Naive thymus-derived CD4-positive, alpha-beta T cell (primary cell): ENCODE measurements at places on chromosomes 13 and 19.
A peak's percentile ranks its signal among the peaks of the same experiment; 100 is the strongest.

GRCh38 chr19:3788996-3789778 is 3.0 kb upstream of the MATK start:
- no peak for DNase-seq

DNA sequence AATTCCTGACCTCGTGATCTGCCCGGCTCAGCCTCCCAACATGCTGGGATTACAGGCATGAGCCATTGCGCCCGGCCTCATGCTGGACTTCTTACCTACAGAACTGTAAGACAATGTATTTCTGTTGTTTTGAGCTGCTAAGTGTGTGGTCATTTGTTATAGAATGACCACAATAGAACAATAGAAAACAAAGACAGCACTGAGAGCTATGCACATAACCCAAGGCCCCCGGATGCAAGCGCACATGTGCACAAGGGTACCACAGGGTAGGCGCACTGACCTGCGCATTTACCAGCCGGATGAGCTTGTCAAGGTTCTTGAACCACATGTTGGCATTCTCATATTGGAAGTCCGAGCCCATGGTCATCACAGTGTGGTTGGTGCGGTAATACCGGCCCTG is 5.6 kb downstream of the MAN2B1 start:
- no peak for DNase-seq

GRCh38 chr13:102580552-102581169 is 16.1 kb upstream of the TPP2 start:
- peak; percentile 59 for DNase-seq

- no peak for DNase-seq
These were observed 58.2 kb downstream of the TSHZ3 start for GRCh38 chr19:31290931-31291590.

DNA sequence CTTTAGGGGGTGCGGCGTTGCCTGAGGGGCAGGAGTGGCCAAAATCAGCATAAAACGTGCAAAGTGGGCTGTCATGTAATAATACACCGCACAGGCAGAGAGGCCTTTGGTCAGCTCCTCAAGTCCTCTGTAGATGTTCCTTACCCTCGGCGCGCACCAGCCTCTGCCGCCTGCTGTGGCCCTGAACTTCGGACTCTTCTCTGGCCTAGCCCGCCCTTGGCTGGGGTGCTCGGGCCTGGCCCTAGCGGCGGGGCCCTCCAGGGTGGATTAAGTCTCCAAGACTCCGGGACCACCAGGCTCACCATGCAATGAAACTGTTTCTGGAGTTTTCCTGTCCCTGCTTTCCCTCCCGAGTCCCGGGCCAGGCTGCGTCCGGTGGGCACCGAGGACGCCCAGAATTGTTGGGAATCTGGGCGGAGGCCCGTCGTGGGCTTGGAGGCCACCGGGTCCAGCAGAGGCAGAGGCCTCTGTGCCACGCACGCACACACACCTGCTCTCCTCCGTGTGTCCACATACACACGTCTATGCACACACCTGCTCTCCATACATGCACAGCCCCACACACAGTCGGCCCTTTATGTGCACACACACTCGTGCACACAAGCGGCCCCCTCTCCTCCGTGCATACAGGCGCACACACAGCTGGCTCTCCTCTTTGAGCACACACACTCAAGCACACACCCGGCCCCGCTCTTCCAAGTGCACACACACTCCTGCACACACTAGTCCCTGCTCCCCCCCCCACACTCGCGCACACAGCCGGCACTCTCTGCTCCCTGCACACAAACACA is 1.5 kb upstream of the TFDP1 start:
- DNase-seq, result no peak

- DNase-seq, result no peak
These were observed 1.1 kb upstream of the PSMC4 start for GRCh38 chr19:39969681-39970424.

DNA sequence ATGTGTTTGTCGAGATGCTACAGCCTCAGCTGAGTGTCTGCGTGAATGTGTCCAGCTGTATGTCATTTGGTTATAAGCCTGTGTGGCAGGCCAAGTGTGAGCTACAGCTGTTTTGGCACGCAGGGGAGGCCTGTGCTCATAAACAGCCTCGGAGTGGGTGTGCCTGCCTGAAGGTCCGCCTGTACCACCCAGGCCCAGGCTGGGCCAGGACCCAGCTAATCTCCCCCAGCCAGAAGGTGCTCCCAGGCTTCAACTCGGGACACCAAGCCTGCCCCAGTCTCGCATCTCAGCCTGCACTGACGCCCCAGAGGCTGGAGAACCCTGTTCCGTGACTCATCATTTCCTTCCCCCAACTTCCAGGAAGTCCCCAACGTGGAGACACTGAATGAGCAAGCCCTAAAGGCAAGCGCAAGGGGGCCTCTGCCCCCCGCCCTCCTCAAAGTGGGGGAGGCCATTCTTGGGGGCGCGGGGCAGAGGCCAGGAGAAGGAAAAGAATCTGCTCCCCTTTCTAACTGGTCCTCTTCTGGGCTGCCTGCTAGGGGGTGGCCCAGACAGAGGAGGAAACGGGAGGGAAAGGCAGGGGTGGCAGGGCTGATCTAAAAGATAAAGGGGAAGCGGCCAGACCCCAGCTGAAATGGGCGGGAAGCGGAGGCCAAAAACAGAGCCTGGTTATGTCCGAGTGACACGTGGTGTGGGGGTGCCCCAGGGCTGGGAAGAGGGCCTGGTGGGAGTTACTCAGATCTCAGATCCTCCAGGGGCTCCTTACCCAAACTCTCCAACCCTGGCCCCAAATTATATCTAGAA is 2.0 kb downstream of the SLC1A5 start:
- peak; percentile 55 for DNase-seq

GRCh38 chr19:10228920-10229319 is 2.2 kb downstream of the S1PR2 start:
- no peak for DNase-seq

DNA sequence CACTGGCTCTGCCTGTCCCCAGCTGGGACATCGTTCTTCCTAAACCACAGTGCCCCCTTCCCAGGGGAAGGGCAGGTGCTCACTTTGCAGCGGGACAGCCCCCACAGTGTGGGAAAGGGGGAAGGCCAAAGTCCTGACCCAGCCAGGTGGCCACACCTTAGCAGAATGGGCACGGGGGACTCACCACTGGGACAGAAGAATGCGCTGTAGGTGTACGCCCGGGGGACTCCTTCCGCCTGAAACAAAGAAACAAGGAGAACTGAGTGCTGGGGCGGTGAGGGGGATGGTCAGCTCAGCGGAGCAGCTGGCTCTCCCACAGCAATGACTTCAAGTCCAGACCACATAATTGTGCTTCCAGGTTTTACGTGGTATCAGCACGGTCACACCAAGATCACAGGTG is 49.4 kb downstream of the F2RL3 start:
- DNase-seq, result no peak

GRCh38 chr19:28874742-28875141 is 338.2 kb downstream of the UQCRFS1 start:
- DNase-seq, result no peak

DNA sequence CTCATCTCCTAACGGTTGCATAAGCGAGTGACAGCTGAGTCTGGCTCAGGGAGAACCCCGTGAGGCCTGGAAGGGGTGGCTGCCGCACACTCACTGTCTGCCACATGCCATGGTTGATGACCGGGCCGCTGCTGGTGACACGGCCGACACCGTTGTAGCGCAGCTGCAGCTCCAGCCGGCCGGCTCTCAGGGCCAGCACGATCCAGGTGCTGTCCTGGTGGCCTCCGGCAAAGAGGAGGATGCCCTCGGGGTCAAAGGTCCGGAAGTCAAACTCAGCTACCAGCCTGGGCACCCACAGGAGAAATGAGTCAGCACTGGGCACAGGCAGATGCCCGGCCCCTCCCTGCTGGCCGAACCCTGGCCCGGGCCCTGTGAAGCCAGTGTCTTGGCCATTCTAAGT is 31.7 kb downstream of the GAS6 start:
- no peak for DNase-seq

DNA sequence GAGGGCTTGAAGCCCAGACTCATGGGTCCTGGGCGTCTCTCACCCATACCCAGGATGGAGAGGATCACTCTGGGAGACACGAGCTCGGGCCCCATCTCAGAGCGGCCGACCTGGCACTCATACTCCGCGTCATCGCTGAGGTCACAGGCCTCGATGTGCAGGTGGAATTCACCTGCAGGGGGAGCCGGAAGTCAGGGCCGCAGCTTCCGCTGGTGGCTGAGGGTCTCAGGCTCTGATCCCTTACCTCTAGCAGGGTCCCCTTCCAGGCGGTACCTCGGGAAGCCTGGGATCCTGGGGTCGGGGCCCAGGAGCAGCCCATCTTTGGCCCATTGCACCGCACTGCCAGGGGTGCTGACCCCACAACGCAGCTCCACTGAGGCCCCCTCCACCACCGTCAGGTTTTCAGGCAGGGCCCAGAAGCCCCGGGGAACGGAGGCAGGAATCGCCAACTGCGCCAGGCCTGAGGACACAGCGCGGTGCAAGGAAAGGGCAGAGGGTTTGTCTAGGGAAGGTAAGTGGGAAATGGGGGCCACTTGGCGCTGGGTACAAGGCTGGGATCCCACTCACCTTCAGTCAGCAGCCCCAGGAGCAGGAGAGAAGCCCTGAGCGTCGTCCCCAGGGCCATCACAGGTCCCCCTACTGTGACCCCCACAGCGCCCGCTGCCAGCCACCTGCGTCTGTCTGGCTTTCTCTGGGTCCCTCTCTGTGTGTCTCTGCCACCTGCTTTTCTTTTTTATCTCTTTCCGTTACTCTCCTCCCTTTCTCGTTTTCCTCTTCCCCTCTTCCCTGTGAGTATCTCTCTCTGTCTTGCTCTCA is 883 bp downstream of the NPHS1 start:
- no peak for DNase-seq

- no peak for DNase-seq
These were observed 54.0 kb downstream of the DOCK9 start for GRCh38 chr13:98923641-98924397.

- no peak for DNase-seq
These were observed 213.1 kb upstream of the TMTC4 start for GRCh38 chr13:100887729-100888151.

DNA sequence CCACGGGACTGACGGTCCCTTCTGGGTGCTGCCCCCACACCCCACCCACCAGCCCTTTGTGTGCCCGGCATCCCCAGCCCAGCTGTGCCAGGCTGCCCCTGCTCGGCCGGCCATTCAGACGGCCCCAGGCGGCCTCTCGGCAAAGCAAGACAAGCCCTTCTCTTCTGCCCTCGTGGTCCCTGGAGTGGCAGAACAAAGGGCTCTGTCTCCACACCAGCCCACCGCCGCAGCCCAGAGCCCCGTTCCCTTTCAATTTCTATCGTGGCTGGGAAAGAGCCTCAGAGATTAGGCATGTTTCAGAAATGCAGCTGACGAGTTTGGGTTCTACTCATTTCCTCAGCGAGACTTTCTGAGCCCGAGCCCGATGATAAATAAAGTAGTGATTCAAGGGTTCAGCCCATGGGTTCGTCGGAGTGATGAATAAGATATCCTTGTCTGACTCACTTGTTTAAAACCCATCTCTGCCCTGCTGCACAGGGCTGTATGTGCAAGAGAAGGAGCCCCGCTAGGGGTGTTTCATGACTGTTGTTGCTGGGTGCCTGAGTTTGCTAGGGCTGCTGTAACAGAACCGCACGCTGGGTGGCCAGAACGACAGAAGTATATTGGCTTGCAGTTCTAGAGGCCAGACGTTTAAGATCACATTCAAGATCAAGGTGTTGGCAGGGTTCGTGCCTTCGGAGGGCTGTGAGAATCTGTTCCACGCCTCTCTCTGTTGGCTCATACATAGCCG is 4.3 kb downstream of the MYO9B start:
- DNase-seq, result no peak

DNA sequence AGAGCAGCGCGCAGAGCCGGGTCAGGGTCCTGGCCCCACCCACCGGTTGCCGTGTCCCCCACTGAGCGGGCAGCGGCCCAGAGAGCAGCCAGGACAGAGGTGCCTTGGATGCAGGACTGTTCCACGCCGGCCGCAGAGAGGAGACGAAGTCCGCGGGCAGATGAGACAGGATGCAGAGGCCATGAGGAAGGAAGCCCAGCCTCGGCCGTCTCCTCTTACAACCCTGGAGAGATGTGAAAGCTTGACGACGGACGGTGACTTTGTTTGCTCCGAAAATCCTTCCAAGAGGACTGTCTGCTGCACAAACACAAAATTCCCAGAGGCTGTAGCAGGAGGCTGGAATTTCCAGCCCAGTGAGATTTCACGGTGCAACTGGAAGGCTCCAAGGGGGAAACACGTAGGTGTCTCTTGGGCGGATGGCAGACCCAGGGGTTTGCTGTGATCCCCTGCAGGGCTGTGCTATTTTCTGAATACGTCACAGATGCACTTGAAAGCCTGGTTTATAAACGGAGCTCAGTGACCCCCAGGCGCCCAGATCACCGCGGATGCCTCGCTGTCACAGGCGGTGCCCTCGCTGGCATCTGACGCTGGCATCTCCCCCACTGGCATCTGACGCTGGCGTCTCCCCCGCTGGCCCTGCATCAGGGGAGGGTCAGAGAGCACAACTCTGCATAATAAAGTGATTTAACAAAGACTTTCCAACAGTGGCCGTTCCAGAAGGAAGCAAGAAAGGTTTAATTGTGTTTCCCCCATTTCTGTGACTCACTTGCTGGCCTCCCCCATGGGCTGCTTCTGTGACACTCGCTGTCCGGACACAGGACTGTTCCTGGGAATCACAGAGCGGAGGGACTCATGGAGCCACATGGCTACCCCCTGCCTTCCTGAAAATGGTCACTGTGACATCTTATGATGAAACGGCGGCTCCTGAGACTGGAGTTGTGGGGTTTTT is 62.0 kb upstream of the C13orf46 start:
- DNase-seq, result no peak

- no peak for DNase-seq
These were observed 768.6 kb downstream of the UQCRFS1 start for GRCh38 chr19:28444362-28444761.

GRCh38 chr13:40309881-40310280 is 356.6 kb downstream of the FOXO1 start:
- DNase-seq, result no peak

GRCh38 chr13:24997367-24997967 is 98.5 kb upstream of the PABPC3 start:
- no peak for DNase-seq

- no peak for DNase-seq
These were observed 6.7 kb upstream of the RPS19 start for GRCh38 chr19:41853344-41853743.

- DNase-seq, result no peak
These were observed 13.2 kb downstream of the PRR36 start for GRCh38 chr19:7860714-7861618.

GRCh38 chr13:27712421-27712820 is 79.9 kb upstream of the GSX1 start:
- peak; percentile 29 for DNase-seq

DNA sequence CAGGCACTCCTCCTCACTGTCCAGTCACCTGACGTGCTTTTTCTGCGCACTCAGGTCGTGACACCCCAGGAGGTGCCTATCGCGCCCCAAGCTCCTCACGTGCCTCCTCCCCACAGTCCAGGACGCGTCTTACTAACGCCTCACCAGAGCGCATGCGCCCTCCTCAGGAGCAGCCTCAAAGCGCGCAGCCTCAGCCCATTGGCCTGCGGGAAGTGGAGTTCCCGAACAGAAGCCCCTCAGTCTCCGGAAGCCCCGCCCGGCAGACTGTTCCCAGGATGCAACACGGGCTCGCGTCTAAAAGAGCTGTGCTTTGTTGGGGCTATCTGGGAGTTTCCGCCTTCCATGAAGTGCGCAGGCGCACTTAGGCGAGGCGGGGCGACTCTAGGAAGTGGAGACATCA is 8.3 kb upstream of the ZNF556 start:
- DNase-seq, result no peak
